Stimulated activated CD4-positive, alpha-beta T cell treated with anti-CD3 and anti-CD28 coated beads, Interleukin-1b, Interleukin-23, amount 100 ng/mL, for 24 hours (primary cell): ENCODE measurements at places on chromosomes 13 and 19.
A peak's percentile ranks its signal among the peaks of the same experiment; 100 is the strongest.

DNA sequence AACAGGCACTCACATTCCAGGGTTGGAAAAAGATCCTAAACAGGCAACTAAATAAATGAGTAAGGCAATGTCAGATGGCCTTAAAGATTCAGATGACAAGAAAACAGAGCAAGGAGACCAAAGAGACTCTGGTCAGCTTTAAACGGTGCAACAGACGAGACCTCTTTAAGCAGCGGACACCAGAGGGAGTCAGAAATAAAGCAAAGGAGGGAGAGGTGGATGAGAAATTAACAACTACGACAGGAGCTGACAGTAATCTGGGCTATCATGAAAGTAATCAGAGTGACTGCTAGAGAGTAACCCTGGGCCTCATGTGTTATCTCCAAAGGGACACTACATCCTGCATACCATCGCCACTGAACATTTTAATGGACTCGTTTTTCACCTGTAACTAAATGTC, 1.1 kb downstream of the ZNF550 start:
- DNase-seq: no peak

- no peak for DNase-seq
These were observed 42.7 kb upstream of the GAS6 start for GRCh38 chr13:113906571-113906970.

- DNase-seq: peak; percentile 40
These were observed 7.1 kb downstream of the SPRED3 start for GRCh38 chr19:38395381-38396114.

DNA sequence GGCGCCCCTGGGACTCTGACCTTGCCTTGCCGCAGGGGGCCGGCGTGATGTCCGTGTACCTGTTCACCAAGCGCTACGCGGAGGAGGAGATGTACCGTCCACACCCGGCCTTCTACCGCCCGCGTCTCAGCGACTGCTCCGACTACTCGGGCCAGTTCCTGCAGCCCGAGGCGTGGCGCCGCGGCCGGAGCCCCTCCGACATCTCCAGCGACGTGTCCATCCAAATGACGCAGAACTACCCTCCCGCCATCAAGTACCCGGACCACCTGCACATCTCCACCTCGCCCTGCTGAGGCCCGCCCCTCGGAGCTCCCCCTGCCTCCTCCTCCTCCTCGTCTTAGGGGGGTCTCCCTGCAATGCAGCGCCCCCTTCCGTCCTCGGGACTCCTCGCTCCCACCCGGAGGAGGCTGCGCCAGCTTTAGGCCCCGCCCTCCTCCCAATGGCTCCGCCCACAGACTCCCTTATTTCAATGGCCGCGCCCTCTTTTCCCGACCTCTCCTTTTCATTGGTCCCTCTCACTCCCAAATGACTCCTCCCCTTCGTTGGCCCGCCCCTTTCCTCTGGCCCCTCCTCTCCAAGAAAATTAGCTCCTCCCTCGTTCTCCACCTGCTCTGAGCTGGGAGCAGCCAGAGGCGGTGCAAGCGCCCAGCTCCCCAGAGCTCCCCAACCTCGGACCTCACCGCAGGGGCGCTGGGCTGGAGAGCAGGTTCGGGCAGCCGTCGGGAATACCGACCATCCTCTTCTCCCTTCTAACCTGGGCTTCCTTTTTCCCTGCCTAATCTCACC, 20.5 kb upstream of the CACNG8 start:
- no peak for DNase-seq

DNA sequence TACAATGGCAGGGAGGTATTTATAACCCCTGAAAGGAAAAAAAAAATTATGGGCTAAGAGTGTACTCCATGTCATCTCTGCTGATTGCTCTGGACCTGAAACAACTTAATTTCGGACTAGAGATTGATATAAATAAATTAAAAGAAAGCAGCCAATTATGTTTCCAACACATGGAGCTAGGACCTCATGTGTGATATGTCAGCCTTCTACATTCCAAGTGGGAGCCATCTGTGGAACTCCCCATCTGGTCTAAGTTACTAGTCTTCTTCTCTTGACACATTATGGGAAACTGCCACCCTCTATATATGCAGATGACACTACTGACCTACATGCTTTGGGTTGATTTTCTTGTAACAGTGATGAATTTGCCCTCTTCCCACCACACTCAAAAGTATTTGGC, 86.1 kb downstream of the FLT1 start:
- DNase-seq: no peak

- DNase-seq: no peak
These were observed 18.9 kb upstream of the TRIM13 start for GRCh38 chr13:49977992-49978391.

DNA sequence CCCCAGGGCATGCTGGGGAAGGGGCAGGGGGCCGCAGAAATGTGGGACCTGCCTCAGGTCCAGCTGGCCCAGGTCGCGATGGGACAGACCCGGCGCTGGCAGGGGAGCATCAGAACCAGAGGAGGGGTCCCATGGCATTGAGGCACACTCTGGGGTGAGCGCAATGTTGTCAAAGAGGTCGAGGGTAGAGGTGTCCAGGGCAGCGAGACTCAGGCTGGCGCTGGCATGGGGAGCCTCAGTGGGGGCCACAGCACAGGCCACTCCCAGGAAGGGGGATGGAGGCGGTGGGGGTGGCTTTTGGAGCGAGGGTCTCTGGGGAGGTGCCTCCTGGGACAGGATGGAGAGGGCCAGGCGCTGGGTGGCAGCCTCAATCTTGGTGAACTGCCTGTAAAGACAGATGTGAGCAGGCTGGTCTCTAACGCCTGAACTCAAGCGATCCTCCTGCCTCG, 944 bp downstream of the C19orf85 start:
- no peak for DNase-seq

DNA sequence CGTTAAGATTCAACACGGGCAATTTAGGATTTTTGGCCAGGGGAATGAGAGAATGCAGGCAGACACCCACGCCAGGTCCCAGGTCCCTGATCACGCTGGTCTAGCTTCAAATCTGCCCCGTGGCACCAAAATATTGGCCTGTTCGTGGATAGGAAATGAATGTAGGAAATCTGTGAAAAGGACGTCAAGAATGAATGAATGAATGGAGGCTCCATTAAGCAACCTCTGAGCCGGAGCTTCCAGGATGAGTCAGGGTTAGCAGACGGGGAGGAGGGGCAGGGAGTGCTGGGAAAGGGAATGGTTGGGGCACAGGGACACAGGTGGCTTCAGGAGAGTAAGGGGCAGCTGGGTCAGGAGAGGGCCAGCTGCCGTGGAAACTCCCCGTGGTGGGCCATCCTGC, 4.2 kb downstream of the SULT2B1 start:
- no peak for DNase-seq

- DNase-seq: no peak
These were observed 20.9 kb downstream of the MAP2K2 start for GRCh38 chr19:4103080-4103433.

GRCh38 chr13:31416066-31416465, 216.3 kb downstream of the B3GLCT start:
- no peak for DNase-seq

DNA sequence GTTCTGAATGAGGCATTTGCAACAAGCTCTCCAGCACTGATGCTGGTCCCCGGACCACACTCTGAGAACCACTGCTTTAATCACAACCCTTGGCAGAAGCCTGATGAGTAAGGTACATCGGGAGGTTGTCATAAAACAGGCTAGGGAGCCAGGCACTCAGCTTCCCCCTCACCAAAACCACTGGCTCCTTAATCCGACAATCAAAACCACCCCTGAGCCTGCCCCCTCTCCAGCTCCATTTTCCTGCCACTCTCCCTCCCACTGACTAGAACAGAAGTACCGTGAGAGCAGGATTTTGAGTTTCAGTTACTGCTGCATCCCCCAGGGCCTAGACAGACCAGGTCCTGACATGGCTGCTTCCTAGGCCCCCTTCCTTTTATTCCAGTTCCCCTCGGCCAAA, 7.2 kb downstream of the GSK3A start:
- no peak for DNase-seq

GRCh38 chr19:41354343-41354953, 726 bp upstream of the TGFB1 start:
- DNase-seq: no peak

DNA sequence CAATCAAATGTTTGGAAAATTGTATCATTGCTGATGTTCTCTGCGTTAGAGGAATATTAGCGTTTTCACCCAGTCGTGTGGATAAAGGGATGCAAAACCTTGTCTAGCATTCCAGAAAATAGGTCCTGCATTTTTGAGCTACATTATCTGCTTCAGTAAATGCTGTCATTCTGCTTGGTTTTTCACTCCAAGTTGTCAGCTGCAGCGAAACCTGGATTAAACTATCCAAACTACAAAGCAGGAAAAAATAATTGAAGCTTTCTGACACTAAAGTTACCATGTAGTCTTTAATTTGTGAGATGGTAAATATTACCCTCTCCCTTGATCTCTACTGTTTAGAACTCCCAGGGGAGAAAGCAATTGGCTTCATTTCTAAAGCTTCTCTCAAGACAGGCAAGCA, 1795.5 kb upstream of the PRR20A start:
- no peak for DNase-seq

GRCh38 chr13:83216479-83217245, 665.6 kb downstream of the SLITRK1 start:
- DNase-seq: no peak

DNA sequence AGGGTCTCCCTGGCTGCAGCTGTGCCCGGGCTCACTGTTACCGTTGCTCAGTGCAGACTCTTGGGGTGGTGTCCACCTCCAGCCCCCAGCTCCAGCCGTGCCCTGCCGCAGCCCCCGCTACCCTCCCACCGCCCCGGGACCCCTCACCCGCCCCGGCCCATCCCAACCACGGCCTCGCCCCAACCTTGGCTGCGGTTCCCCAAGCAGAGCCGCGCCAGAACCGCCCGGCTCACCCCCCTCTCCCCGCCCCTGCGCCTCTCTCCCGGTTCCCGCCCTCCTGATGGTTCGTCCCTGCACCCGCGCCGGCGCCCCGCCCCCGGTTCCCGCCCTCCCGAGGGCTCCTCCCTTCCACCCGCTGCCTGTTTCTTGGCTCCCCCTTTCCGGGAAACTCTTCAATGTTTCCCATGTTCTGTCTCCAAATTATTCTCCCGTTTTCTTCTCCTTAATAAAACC, 40.3 kb downstream of the ANKRD10 start:
- no peak for DNase-seq

- DNase-seq: no peak
These were observed 769.8 kb upstream of the MIR17HG start for GRCh38 chr13:90577726-90578125.

DNA sequence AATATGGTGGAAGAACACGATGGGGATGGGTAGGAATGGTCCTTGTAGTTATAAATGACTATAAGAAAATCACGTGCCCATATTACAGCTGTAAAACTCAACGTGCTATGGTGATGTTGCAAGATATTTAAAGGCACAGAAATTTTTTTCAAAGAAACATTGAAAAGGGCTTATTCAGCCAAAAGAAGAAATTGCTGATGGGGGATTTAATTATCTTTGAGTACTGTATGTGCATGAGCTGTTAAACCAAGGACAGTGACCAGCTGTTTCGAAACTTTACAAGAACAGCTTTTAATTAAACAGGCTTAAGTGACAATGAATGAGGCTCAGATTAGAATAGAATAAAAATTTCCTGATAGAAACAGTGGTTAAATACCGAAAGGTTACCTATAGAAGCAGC, 339.0 kb downstream of the HS6ST3 start:
- no peak for DNase-seq

DNA sequence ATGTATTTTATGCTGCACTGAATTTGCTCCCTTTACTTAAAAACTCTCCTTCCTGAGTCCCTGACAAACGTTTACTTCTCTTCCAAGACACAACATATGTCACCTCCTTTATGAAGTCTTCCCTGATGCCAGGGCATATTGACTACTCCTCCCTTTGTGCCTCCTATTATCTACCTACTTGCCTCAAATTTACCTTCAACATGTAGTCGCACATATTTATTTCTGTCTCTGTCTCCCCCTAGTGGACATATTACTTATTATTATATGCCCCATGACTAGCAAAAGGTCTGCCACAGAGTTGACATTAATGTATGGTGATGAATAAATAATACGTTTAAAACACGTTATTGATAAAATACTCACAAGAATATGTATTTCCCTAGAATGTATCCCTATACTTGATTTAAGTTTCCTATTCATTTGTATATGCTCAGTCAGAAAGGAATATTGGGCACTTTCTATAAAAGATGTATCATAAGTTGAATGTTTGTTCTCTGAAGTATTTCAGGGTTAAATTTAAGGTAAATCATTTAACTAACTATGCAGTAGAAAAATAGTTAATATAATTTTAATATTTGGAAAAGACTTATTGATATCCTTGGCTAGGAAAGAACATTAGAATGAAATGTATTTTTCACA, 250.3 kb upstream of the ATXN8OS start:
- DNase-seq: no peak
